ENCODE measurements at places on chromosomes 4 and X.

DNA sequence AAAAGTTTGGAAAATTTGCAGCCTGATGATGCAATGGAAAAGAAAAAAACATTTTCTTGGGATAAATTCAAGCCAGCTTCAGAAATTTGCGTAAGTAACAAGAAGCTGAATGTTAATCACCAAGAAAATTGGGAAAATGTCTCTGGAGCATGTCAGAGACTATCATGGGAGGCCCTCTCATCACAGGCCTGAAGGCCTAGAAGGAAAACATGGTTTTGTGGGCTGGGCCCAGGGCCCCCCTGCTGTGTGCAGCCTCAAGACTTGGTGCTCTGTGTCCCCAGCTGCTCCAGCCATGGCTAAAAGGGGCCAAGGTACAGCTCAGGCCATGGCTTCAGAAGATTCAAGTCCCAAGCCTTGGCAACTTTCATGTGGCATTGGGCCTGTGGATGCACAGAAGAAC, 1049.8 kb upstream of the GRIA3 start:
- H3K27me3 ChIP-seq = no peaks in the 10 kb centered on the region
- H3K4me1 ChIP-seq = no peaks in the 10 kb centered on the region

- H3K36me3 ChIP-seq = no peaks in the 10 kb centered on the region
- DNase-seq = no peak
- no peaks in the 10 kb centered on the region for H3K4me1 ChIP-seq
- H3K4me3 ChIP-seq = no peak overlapping the region
- H3K27me3 ChIP-seq = peaks cover 4% of the 10 kb centered on the region
- no peak overlapping the region for H3K27ac ChIP-seq
These were observed 8.7 kb downstream of the SHROOM4 start for GRCh38 chrX:50805276-50805675.

GRCh38 chrX:69077895-69078455, 87.3 kb downstream of the PJA1 start:
- no peaks in the 10 kb centered on the region for H3K27me3 ChIP-seq

DNA sequence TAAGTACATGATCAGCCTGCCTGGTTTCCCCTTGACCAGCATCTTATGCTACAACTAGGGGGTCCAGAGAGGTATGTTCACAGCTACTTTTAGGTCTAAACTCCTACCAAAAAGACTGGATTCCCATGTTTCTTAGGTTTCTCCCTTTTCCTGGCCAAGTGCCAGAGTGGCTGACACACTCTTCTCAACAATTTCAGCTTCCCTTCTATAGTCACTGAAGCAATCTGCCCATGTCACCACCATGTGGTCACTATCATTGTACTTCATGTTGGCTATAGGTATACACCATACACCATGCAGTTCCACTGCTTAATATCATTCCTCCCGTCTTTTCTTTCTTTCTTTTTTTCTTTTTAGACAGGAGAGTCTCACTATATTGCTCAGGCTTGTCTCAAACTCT, 66.9 kb downstream of the KLHL13 start:
- no peaks in the 10 kb centered on the region for H3K4me1 ChIP-seq
- H3K27me3 ChIP-seq = no peaks in the 10 kb centered on the region
- no peak overlapping the region for H3K4me3 ChIP-seq
- DNase-seq = no peak

DNA sequence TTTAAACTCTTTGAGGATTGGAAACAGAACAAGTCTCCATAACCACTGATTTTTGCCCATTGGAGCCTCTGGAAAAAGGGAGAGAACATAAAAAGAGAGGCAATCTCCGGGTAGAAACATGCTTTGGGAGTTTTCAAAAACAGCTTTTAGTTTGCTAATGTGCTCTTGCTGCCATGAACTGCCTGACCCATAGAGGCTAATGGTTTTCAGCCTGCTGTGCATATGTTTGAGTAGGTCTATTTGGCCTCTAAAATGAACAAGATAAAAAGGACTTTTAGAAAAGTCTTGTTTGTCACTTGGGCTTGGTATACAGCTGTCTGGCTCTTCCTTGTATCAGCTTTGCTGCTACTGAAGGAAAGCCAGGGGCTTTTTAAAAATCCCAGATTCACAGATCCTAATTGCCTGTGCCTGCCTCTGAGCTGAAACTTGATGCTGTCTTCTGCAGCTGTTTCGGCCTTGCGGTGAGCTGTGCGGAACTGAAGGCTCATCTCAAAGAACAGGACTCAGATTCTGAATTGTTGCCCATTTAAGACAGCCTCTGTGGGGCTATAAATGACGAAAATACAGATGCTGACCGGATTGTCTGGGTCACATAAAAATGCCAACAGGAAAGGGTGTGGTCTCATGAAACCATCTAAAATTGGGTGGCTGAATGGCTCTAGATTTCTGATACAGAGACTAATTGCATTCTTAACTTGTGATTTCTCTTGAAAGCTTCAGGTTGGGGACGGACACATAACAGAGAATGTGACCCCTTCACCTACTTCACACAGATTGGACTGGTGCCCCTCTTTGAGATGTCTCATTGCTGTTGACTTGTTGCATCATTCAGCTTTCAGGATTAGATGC, 18.4 kb upstream of the ZNF41 start:
- H3K4me1 ChIP-seq = no peaks in the 10 kb centered on the region
- no peak for DNase-seq
- no peak overlapping the region for H3K4me3 ChIP-seq
- no peaks in the 10 kb centered on the region for H3K36me3 ChIP-seq

- H3K36me3 ChIP-seq = no peaks in the 10 kb centered on the region
- no peaks in the 10 kb centered on the region for H3K4me1 ChIP-seq
- H3K27ac ChIP-seq = no peak overlapping the region
- peaks cover 4% of the 10 kb centered on the region for H3K27me3 ChIP-seq
- no peak overlapping the region for H3K4me3 ChIP-seq
These were observed 39.6 kb downstream of the PALLD start for GRCh38 chr4:168536448-168536847.

Data from activated CD8-positive, alpha-beta T cell treated with anti-CD3 and anti-CD28 coated beads for 36 hours (primary cell).